ENCODE measurements at places on chromosomes 2 and 18.

GRCh38 chr2:218276986-218277755 is 6.9 kb downstream of the PNKD start:
- DNase-seq: no peak

GRCh38 chr2:241519669-241520068 is 11.3 kb upstream of the STK25 start:
- DNase-seq: no peak

- DNase-seq: no peak
These were observed 2.0 kb upstream of the MARCO start for GRCh38 chr2:118939994-118940393.

- DNase-seq: no peak
These were observed 905.6 kb downstream of the TSN start for GRCh38 chr2:122660786-122661634.

DNA sequence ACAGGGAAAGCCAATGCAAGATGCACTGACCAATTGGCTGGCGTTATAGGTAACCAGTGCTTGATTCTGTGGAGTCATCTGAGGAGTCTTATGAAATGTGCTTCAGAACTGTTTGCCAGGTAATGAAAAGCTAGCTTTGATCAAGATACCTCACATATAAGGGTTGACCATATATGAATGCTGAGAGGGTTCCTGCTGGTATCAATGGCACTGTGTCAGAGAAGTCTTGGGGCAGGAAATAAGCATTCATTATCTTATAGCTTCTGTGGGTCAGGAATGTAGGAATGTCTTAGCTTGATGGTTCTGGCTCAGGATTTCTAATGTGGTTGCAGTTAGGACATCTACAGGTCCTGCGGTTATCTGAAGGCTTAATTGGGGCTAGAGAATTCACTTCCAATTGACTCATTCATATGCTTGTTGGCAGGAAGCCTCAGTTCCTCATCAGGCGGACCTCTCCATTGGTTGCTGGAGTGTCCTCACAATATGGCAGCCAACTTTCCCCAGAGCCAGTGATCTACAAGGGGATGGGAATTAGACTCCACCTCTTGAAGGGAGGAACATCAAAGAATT is 22.1 kb upstream of the TCF7L1 start:
- no peak for DNase-seq

GRCh38 chr2:10829299-10829698 is 16.7 kb upstream of the PDIA6 start:
- no peak for DNase-seq

- DNase-seq: no peak
These were observed 120.3 kb downstream of the UXS1 start for GRCh38 chr2:106073678-106074406.

DNA sequence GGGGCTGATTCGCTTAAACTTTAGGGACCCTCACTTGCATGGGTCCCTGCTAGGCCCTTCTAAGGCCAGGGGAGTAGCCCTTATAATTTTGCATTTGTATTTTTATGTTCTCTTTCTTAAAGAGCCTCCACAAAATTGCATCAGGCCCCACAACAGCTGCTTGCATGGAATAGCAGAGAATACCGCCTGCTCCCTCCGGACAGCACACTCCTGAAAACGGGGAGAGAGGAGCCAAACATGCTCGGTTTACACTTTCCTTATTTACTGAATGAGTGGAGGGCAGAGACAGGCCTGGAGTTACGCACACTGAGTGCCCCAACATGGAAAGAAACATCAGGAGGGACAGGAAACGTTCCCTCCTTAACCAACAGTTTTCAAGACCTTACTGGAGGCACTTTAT is 132.2 kb downstream of the ANTXR1 start:
- DNase-seq: no peak

DNA sequence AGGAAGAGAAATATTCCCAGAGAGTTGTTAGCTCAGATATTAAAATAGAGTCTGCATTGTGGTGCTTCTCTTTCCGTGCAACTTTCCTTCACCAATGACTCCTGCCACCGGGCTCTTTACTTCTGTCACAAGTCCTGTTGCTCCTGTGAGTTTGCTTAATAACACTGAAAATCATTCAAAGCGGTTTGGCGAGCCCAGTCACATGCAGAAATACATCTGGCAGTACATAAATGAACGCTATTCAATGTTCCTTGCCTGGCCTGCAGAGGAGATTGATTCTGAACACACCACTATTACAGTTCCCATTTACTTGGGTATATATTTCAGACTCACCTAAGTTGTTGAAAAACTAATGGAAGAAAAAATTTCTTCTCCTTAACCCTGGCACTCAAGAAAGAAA is 276.6 kb downstream of the ZNF521 start:
- no peak for DNase-seq

GRCh38 chr2:233417282-233417681 is 63.0 kb downstream of the DGKD start:
- DNase-seq: no peak

DNA sequence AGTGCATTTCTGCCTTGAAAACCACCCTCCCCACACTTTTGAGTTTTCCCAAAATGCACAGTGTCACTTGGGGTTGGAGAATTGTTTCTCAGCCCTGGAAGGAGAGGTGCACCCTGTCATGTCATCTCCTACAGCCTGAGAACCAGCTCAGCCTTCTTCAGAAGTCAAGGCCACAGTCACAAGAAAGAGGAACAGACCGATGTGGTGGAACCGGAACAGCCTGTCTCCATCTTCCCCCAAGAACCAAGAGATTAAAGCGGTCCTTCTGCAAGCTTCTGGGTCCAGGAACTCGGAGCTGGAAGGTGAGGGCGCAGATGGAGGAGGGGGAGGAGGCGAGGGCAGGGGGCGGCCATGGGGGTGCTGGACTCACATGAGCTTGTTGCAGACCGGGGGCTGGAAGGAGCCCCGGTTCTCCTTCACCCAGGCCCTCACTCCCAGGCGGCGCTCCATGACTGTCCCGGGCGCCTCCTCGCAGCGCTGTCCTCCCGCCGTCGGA is 248 bp downstream of the HAAO start:
- DNase-seq: no peak

GRCh38 chr2:176729706-176730569 is 460.7 kb downstream of the MTX2 start:
- no peak for DNase-seq

DNA sequence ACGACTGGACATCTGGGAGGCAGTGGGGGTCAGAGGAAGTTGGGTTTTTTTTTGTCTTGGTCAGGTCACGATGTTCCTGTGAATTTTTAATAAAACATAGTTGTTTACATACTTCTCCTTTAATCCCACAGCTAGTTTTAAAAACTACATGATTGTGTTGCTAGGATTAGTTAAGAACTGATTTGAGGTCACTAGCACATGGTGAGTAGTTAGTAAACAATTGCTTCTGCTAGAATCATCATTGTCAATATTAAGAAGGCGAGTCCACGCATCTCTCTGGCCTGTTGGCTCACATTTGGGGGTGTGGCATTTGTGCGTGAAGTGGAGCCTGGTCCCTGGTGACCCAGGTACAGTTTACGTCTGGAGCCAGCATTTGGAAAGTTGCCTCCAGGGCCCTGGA is 59.4 kb downstream of the AGAP1 start:
- DNase-seq: no peak
